ENCODE measurements at places on chromosomes 11 and 22.

GRCh38 chr11:60699936-60700335 lies 524 bp downstream of the MS4A8 start:
- DNase-seq = no peak

DNA sequence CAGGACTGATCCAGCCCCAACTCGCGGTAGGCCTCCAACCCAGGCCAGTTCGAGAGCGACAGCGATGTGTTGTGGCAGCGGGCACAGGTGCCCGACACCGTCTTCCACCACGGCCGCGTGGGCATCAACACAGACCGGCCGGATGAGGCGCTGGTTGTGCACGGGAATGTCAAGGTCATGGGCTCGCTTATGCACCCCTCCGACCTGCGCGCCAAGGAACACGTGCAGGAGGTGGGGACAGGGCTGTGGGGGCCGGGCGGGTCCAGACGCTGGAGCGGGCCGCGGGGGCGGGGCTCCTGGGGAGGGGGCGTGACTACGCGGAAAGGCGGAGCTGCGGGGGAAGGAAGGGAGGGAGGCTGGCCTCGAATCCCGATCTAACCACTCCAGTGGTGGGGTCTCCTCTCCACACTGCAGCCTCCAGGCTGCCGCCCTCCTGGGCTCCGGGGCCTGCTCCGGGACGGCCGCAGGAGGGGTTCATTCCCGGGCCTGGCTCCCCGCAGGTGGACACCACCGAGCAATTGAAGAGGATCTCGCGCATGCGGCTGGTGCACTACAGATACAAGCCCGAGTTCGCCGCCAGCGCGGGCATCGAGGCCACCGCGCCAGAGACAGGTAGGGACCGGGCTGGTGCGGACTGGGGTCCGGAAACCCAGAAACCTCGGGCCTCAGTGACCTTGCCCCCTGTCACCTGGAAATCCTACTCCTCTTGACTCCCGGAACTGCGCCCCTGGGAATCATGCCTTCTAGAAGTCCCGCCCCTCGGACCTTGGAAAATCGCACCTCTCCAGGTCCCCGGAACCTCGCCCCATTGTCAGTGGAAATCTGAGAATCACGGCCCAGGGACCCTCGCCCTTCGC lies 14.9 kb downstream of the TMEM258 start:
- peak; percentile 42 for DNase-seq

DNA sequence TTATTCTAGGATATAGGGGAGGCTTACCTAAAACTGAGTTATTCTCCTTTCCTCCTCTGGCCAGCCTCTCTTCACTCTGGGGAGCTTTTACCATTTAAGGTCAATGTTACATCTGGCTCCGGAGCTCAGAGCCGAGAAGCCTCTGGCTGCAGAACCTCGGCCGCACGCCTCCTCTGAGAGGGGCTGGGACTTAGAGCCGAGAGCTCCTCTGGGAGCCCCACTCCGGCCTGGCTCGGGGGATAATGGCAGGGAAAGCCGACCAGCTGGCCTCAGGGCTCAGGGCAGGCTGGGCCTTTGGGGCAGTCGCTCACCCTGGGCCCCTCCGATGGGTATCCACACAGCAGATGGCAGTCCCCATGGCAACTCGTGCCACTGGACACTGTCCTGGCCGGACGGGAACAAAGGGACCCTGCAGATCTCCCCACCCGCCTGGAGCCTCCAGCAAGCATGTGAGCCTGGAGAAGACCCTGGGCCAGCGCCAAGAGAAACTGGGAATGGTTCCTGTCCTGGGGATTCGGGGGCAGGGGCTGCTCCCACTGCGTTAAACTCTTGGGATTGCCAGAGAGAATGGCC lies at the start of gene IRAG1:
Gene IRAG1, minus strand, starts transcription at position 247 of the 573 bp plus-strand sequence. Its CDS starts 153 bp downstream, at position 94.
- no peak for DNase-seq

DNA sequence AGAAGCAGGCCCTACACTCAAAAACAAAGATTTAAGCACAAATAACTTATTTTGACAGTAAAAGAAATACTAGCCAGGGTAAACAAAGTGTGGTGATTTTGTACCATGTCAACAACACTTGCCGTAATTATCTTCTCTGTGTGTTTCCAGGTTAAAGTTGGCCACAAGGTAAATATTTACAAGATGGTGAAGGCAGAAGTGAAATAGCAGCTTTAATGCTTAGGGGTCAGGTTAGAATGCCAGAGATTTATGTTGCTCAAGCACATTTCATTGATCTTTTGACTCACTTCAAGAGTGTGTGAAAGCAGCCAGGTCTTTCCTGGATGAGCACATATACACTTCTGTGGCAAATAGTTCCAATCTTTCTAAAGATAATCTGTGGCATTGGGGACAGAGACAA lies 270.2 kb upstream of the LUZP2 start:
- no peak for DNase-seq

GRCh38 chr11:83312430-83312829 lies 26.3 kb upstream of the CCDC90B start:
- no peak for DNase-seq

GRCh38 chr11:62752177-62752785 lies 1.7 kb downstream of the ZBTB3 start:
- no peak for DNase-seq

GRCh38 chr11:46352063-46352841 lies 5.0 kb downstream of the DGKZ start:
- DNase-seq = peak; percentile 64

DNA sequence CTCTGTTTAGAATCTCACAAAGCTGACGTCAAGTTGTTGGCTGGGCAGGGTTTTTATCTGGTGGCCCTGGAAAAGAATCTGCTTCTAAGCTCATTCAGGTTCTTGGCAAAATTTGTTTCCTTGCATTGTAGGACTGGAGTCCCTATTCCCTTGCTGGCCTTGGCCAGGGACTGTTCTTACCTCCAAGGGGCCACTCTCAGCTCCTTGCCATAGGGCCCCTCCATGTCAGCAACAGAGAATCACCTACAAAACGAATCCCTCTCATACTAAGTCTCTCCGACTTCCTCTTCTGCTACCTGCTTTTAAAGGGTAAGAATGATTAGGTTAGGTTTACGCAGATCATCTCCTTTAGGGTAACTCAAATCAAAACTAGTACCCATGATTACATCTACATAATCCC lies 63.2 kb downstream of the PARVA start:
- no peak for DNase-seq

GRCh38 chr11:25423436-25424199 lies 908.3 kb upstream of the ANO3 start:
- DNase-seq = no peak

DNA sequence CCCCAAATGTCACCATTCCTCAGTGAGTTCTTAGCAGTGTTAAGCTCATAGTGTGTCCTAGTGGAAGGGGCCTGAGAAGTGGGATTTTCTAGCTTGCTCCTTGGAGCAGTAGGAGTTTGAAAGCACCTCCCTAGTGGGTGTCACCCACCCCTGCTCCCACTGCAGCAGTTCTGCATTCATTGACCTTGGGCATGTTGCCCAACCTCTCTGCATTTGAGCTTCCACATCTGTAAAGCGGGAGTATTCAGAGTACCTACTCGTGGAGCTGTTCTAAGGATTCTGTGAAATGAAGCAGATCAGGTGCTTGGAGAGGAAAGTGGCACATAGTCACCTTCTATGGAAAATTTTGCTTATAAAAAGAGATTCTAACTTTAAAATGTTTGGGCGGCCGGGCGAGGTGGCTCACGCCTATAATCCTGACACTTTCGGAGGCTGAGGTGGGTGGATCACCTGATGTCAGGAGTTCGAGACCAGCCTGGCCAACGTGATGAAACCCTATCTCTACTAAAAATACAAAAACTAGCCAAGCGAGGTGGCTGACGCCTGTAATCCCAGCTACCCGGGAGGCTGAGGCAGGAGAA lies 16.9 kb downstream of the LMO2 start:
- DNase-seq = no peak

GRCh38 chr11:19433791-19434190 lies 193.0 kb upstream of the E2F8 start:
- DNase-seq = no peak

Data from activated CD4-positive, alpha-beta T cell treated with anti-CD3 and anti-CD28 coated beads, Interleukin-2, amount 50 U/mL, for 4 hours (primary cell).